ENCODE measurements at places on chromosomes 1 and 21.

- DNase-seq, result peak; percentile 67
These were observed 36.8 kb upstream of the DUSP10 start for GRCh38 chr1:221778535-221779142.

DNA sequence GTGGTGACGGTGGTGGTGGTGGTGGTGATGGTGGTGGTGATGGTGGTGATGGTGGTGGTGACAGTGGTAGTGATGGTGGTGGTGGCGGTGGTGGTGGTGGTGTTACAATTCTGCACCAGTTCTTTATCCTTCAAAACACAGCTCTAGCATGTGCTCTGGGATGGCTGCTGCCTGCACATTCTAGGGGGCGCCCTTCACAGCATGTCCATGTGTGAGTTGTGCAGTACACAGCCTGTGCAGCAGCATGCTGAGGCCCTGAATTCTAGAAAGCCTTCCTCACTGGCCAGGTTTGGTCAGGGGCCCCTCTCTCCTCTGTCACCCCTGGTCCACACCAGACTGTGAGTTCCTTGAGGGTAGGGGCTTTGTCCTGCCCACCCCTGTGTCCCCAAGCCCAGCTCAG lies 67.7 kb downstream of the MATN1 start:
- DNase-seq, result no peak

DNA sequence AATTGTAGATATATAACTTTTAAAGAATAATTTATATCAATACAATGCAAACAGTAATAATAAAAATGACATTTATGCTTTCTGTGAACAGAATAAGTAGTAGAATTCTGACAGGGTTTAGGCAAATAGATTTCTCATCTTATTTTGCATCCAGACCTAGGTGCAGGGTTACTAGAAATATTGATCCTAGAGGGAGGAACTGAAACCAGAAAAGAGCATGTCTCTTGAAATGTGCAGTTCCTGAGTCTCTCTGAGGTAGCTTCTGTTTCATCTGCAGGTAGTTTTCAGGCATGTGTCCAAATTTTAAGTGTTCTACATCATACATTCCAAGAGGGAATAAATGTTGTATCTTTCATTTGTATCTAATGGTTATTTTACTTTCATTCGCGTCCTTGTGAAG lies 631.9 kb upstream of the ADGRL4 start:
- no peak for DNase-seq

GRCh38 chr1:158115126-158115525 lies 65.6 kb upstream of the CD1D start:
- DNase-seq, result no peak

GRCh38 chr21:39932335-39932734 lies 65.1 kb downstream of the PCP4 start:
- DNase-seq, result no peak
